GM23248 (cell line): ENCODE measurements at places on chromosomes 7 and 10.
A peak's percentile ranks its signal among the peaks of the same experiment; 100 is the strongest.

DNA sequence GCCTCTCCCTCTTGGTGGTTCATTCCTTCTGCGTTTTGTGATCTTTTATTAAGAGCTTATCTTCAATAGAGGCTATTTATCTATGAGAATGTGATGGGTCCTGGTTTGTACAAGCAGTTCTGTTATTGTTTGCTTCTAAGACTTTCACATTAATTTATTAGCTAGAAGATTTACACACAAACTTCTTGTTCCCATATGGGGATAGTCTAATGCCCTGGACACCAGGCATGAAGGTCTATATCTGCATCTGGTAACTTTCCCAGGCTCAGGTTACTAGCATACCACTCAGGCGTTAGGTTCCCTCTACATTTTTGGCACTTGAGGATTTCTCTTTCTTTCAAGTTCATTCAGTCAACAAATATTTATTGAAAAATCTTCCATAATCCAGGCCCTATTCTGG, 7.7 kb downstream of the XPNPEP1 start:
- DNase-seq: no peak

GRCh38 chr7:129606803-129607202, 4.7 kb upstream of the NRF1 start:
- no peak for DNase-seq

GRCh38 chr7:125173571-125173970, 243.9 kb upstream of the POT1 start:
- no peak for DNase-seq

GRCh38 chr7:31437250-31437865, 76.5 kb upstream of the ITPRID1 start:
- no peak for DNase-seq

DNA sequence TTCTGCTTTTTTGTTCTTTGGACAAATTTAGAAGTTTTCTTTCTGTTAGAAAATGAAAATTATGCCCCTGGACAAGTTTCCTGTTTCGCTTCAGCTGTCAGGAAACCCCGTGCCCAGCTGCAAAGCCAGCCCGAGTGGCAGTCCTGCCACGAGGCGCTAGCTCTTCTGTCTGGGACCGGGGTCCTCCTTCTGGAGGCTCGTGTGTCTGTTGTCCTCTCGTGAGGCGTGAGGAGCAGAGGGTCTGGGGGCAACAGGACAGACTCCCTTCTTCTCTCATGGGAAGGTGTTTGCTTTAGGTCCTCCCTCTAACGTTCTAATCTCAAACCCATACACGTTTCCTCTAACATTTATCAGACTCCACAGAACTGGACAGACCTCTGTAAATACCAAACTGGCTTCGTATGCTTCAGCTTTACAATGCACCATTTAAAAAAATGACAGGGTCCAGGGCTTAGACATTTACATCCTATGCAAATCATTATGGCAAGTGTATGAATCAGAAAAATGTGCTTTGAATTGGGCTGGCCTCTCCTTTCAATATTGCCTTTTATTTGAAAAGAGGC, 184.5 kb upstream of the SHH start:
- DNase-seq: no peak

- DNase-seq: no peak
These were observed 25.7 kb downstream of the HDAC9 start for GRCh38 chr7:18521236-18521589.

- DNase-seq: no peak
These were observed 566.8 kb downstream of the SH2D4B start for GRCh38 chr10:81104494-81104893.

DNA sequence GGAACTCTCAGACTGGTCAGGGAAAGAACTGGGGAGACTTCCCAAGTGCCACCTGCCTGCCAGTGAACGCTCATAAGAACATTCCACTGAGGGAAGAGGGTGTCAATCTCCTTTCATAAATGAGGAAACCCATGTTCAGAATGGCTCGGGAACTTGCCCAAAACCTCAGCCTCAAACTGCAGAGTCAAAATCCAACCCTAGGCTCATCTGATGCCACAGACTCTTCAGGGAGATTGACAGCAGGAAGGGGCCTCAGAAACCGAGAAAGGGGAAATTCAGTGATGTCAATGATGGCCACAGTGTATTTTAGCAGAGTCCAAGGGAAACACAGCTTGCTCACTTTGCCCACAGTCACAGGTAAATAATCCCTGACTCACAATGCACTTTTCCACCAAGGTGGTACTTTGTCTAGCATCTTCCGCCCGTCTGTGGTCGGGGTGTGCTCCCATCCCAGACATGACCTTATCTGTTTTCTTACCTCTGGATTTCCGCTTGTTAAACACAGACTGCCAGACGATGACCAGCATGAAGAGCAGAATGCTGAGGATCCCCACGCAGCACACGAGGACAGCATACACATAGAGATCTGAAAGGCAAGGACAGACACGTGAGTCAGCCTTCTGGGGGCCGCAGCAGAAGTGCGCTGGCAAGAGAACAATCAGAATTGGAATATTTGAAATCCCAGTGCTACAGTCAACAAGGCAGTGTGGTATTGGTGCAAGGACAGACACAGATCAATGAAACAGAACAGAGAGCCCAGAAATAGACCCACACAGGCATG, 38.4 kb downstream of the VSTM4 start:
- DNase-seq: no peak

DNA sequence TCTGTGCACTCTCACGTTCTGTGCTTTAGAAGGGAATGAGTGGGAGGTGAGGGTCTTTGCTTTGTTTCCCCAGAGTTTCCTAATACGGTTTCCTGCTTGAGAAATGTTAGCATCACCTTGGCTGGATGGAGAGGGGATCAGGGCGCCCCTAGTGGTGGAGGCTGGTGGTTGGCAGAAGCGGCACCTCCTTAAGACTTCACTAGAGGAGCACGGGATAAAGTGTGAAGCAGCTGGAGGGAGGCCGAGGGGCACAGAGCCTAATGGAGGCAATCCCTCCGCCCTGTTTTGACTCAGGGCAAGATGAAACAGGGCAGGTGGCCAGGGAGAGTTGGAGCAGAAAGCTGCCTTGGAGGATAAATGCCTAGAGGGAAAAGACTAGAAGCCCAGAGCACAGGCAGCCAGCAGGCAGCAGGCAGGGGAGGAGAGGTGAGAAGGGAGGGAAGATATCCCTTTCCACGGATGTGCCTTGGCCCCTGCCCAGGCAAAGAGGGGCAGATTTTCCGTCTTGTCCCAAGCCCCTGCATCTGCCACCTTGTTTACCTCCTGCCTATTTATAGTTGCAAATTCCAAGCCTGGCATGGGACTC, 56.0 kb upstream of the BTRC start:
- peak; percentile 67 for DNase-seq

GRCh38 chr7:102991077-102991539, 78.3 kb downstream of the LRRC17 start:
- DNase-seq: no peak

DNA sequence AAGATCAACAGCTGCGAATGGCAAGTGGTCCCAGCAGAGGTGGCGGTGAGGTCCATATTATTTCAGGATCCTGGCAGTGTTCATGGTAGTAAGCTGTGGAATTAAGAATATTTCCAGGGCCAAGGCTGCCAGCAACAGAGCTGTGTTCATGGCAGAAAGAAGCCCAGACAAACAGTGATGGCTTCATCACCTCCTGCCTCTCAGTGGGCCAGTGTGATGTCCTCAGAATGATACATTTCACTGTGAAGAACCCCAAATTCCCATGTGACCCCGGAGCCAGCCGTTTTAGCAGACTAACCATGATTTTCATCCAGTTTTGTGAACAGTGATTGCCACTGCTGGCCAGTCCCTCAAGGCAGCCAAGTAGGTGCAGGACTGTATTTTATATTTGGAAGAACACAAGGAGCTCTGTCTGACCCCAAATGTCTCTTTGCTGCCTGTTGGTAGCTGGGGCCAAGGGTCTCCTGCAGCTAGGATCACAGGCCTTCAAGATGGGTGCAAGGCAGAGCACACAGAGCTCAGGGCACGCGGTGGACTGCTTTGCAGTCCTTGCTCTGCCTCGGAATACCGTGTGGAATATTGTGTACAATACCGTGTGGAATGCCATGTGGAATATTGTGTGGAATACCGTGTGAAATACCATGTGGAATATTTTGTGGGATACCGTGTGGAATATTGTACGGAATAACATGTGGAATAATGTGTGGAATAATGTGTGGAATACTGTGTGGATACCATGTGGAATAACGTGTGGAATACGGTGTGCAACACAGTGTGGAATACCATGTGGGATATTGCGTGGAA, 132.3 kb upstream of the CHST15 start:
- no peak for DNase-seq

GRCh38 chr7:66883716-66884115, 37.3 kb upstream of the TMEM248 start:
- DNase-seq: peak; percentile 56

DNA sequence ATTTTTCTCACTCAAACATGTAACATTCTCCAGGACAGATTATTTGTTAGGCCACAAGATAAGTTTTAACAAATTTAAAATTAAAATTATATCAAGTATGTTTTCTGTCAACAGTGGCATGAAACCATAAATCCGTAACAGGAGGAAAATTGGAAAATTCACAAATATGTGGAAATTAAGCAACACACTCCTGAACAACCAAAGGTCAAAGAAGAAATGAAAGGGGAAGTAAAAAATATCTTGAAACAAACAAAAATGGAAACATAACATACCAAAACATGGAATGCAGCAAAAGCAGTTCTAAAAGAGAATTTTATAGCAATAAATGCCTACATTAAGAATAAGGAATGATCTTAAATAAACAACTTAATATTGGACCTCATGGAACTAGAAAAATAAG, 147.3 kb downstream of the ZEB1 start:
- DNase-seq: no peak

DNA sequence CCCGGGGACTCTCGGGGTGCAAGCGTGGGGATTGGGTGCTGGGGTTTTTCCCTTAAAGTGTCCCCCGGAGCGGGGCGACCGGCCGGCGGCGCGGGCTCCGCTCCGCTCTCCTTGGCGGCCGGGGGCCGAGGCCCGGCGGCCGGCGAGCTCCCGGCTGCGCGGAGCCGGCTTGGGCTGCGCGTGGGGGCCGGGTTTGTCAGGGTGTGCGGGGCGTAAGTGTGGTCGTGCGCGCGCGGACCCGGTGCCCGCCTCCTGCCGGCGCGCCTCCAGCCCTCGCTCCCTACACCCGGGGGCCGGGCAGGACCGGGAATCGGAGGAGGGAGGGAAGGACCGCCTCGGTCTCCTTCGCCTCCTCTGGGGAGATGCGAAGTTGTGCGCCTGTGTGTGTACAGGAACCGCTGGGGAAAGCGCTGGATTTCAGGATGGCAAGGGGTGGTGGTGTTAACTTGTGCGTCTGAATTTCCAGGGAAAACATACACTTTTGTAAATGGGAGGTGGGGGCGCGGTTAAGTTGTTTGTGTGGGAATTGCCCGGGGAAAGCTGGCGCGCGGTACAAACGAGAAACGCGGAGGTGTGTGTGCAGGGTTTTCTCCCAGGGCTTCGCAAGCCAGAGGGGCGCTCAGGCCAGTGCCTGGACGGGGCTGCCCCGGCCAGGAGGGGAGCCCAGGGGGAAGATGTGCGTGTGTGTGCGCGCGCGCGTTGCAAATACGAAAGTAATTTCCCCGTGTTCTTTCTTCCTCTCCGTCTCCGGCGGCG, 737 bp downstream of the ZMIZ1 start:
- DNase-seq: peak; percentile 75

DNA sequence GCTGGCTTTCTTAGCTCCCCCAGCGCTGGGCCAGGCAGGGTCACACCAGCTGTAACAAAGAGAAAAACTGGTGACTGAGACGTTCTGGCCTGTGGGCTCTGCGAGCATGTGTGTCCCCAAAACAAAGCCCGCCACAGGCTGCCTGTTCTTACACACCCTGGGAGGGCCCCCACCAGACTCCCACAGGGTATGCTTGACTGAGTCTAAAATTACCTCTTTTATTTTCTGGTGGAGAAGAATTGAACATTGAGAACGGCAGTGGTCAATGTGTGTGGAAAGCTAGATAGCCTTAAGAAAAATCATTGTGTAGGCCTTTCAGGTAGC, 808 bp downstream of the C10orf71 start:
- no peak for DNase-seq

DNA sequence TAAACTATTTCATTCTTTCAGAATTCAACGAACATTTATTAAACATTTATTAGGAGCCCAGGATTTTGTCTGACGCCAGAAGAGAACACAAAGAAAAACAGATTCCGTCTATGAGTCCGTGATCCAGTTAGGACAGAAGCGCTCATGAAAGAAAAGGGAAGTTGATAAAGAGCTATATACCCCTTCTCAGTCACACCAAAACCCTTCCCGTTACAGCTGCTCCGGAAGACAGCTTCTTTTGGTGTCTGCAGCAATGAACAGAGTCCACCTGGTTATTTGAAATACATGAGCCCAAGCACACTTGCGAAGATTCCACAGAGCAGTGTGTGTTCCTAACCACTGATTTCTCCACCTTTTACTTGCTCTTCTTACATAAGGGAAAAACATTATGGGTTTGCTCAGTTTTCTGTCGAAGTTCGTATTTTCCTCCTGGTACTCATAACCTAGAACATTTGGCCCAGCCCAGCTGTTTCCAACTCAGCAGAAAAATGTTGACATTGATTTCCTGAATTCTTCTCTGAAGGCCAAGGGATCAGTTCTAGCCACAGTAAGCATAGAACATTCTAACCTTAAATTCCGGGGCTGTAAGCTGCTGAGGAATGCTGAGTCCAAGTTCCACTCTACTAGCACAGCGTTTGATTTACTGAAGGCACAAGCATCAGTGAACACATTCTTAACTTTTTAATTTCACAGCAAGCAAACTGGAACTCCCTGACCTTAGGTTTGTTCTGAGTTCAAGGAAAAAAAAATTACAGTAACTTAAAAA, 206.5 kb downstream of the SORCS1 start:
- DNase-seq: no peak

GRCh38 chr10:61354401-61354975, 98.7 kb downstream of the TMEM26 start:
- DNase-seq: no peak

DNA sequence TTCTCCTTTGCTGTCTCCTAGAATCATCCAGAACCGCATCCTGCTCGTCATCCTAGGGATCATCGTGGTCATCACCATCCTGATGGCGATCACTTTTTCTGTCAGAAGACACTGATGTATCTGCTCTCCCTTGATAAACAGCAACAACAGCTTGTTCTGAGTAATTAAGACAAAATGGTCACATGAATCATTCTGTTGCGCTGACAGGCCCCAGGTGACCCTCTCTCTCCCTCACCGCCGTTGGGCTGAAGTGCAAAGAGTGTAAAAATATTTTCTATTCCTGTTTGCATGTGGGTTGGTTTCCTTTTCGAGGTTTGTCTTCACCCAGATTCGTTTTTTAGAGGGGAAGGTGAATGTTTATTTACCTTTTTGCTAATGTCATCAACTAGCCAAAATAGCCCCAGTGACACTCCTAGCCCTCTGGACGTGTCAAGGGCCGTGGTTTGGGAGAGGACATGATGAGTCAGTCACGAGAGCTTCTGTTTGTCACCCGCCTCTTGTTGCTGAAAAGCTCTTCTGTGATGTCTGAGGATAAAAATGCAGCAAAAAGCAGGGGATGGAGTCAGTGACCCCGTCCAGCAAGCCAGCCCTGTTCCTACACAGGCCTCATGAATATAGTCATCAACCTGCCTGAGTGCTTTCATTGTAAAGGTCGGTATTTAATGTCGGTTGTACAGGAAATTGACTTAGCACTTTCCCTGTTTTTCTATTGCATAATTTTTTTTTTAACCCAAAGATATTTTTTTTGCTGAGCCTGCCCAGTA, 134.6 kb upstream of the TCF7L2 start:
- peak; percentile 82 for DNase-seq
